ENCODE measurements at places on chromosomes 2 and 18.
A peak's percentile ranks its signal among the peaks of the same experiment; 100 is the strongest.

DNA sequence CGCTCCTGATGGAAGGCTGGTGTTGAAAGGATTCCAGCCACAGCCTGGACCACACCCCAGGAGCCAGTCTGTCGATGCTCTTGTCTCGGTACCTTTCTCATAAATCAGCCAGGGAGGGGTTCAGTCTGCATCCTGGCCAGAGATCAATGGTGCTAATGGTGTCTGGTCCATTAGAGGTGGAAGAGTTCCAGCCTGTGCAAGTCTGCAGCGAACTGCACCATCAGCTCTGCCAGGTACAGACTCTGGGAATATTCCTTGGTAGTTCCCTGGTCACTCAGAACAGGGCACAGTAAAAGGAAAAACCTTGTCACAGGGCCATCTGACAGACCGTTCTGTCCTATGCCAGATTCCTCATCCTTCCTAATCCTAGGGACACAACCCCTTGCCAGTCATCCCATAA lies 164.3 kb downstream of the MTCL1 start:
- no peak for DNase-seq

DNA sequence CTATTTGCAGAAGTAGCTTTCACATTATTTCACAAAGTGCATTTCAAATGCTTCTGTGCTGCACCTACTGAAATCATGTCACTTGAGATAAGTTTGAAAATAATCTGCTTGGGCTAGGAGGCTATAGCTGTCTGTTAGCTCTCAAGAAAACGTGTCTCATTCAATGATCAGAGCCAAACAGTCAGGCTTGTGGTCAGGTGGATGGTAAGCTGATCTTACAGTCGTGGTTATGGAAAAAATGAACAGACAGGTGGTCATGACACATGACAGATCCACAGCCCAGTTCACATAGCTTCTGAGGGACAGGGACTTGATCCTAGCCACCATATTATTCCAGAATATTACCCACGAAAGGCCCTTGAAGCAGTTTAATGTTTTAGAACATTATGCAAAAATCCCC lies 26.5 kb upstream of the RFX8 start:
- no peak for DNase-seq

GRCh38 chr2:69988086-69988635 lies 26.7 kb upstream of the ASPRV1 start:
- DNase-seq = no peak

GRCh38 chr18:28174181-28174905 lies 2.6 kb downstream of the CDH2 start:
- no peak for DNase-seq

GRCh38 chr18:76668119-76668518 lies 154.2 kb upstream of the ZNF236 start:
- DNase-seq = no peak

DNA sequence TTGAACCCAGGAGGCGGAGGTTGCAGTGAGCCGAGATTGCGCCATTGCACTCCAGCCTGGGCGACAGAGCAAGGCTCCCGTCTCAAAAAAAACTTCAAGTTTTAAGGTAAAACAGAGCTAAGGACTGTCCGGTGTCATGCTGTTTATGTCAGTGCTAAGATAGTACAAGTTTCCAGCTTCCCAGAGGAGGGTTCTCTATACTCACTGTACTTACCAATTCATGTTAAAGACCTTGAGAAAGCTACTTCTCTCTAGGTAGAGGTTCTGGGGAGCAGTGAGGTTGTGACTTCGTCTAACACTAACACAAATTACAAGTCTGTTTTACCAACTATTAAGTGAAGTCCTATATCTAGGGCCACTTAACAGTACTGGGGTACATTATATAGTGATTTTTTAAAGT lies 18.8 kb downstream of the METTL21A start:
- DNase-seq = no peak

- no peak for DNase-seq
These were observed 31.9 kb downstream of the BMP10 start for GRCh38 chr2:68839260-68839833.

GRCh38 chr2:176187899-176188773 lies at the start of gene HOXD1:
Gene HOXD1, plus strand, starts transcription at chr2:176188668. Its CDS starts 134 bp downstream, at chr2:176188802.
- DNase-seq = no peak

- no peak for DNase-seq
These were observed 111.6 kb downstream of the ZNF521 start for GRCh38 chr18:25240420-25240770.

- DNase-seq = no peak
These were observed 369.3 kb downstream of the NBAS start for GRCh38 chr2:15191789-15192188.

- no peak for DNase-seq
These were observed 41.2 kb downstream of the CYRIA start for GRCh38 chr2:16624436-16624780.

DNA sequence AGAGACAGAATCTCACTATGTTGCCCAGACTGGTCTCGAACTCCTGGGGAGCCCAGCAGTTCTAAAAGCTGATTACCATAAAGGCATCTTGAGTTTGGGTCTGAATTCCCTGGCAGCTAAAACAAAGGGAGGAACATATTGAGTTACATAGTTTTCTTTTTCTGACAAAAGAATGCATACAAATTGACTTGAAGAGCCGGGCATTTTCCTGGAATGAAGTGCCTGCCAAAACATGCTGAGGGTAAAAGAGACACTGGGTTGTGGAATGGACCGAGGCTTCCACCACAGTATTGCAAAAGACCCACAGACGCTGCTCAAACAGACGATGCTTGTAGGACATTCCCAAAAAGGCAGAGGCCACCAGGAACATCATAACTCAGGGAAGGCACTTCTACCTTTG lies 35.1 kb upstream of the ROCK2 start:
- no peak for DNase-seq

GRCh38 chr2:219298759-219299371 lies 10.3 kb downstream of the PTPRN start:
- DNase-seq = peak; percentile 69

- no peak for DNase-seq
These were observed 18.1 kb upstream of the GCFC2 start for GRCh38 chr2:75728614-75729419.

GRCh38 chr2:156157670-156158069 lies 174.9 kb downstream of the NR4A2 start:
- no peak for DNase-seq

DNA sequence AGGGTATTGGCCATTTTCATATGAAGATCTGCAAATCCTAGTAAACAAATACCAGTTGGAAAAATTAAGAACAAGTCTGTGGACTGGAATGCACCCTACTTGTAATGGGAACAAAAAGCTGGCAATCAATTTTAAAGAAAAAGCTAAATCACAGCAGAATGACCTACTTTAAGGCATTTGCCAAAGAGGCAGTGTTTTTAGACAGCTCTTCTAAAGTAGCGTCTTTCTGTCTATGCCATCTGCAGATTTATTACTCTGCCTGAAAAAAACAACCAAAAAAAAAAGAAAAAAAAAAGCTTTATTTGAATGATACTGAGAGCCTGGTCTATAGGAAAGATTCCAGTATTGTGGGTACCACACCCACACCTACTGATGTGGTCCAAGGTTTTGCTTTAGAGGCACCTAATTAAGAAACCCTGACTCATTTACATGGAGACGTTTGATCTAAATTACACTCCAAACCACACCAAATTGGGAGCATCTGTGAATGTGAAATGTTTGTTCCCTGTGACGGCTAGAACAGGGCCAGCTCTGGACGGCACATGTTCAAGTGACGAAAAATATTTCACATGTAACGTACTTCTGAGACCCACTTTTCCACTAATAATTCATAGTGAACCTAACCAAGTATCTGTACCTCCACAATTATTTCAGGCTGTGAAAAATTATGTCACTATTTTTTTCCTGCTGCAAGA lies 597.1 kb downstream of the ARHGAP15 start:
- DNase-seq = no peak

- DNase-seq = no peak
These were observed 105.4 kb downstream of the DSEL start for GRCh38 chr18:67411116-67411515.

DNA sequence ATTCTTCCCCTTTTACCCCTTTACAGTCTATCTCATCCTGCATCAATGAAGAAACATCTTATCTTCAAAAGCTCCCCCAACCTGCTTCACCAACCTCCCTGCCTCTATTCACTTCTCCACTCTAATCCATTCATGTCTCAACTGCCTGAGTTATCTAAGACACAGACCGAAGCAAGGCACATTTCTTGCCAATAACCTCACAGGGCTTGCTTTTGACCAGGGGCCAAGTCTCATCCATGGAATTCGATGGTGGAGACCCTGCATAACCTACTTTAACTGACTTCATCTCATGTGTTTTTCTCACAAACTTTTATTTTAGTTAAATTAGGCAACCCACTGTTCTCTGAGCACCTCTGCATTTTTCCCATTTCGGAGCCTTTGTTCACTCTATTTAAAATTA lies 69.7 kb downstream of the MYCN start:
- DNase-seq = no peak

DNA sequence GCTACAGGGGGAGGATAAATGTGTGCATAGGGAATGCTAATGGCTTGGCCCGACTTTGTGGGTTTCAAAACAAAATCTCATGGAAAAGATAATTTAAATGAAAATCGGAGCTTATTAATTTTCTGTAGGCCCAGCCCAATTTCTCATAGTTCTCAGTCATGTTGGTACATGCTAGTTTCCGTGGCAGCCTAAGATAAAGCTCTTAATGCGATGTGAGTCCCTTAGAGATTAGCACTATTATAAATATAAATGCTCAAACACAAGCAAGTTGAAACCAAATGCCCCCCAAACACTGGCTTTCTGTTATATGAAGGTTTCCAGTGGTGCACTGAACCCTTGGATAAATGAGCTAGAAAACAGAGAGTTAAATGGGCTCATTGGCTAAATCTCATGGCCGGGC lies 168.0 kb downstream of the BCL2 start:
- no peak for DNase-seq

GRCh38 chr18:9475643-9476591 lies 604 bp downstream of the RALBP1 start:
- DNase-seq = no peak

DNA sequence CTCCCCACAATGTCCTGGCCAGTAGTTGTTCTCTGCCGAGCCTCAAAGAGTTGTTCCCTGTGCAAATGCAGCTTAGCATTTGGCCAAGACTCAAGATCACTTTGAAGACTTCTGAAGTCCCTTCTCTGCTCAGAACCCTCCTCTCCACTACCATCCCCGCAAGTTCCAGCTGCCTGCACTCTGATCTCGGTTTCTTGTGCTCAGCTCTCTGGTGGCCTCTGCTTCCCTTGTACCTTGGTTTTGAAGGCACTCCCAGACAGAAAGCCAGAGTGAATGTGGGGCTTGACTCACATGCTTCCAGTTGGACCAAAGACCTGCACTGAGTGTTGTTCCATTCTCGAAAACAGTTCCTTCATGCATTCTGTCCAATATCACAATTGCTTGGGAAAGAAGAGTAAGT lies 28.6 kb downstream of the CRACDL start:
- no peak for DNase-seq

DNA sequence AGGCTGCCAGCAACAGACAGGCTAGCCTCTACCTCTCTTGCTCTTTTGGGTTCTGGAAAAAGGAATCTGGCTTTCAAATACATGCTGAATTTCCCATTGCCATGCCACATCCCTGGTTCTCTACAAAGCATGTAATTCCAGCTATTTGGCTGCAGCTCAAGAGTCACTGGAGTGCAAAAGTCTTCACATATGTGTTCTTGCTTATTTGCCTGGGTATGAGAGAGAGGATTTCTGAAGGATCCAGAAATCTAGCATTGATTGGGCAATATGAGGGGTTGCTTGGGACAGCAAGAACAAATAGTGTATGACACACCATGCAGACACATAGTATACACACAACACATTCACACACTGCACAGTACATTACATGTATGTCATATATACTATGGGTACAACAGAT lies 30.7 kb upstream of the LGALSL start:
- no peak for DNase-seq

DNA sequence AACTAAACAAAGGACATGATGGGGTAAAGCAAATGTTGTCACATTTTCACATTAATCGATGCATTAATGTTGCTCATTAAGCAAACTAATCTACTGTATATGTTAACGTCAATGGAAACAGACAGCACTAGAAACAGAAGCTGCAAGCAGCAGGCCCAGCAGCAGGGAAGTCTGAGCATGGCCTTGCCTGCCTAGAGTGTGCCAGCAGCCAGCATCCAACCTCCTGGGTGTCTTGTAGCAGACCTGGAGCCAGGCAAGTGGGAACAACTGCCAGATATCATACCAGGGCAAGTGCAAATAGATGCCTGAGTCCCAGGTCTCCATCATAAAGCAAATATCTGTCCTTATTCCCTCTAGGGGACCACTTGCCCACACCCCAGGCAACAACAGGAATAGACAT lies 319.0 kb downstream of the LRRTM1 start:
- DNase-seq = no peak

GRCh38 chr2:204060841-204061240 lies 124.3 kb downstream of the ICOS start:
- no peak for DNase-seq
